ENCODE measurements at places on chromosomes 6 and 20.

GRCh38 chr6:69900869-69901268 lies 34.5 kb downstream of the COL19A1 start:
- no peak for DNase-seq

DNA sequence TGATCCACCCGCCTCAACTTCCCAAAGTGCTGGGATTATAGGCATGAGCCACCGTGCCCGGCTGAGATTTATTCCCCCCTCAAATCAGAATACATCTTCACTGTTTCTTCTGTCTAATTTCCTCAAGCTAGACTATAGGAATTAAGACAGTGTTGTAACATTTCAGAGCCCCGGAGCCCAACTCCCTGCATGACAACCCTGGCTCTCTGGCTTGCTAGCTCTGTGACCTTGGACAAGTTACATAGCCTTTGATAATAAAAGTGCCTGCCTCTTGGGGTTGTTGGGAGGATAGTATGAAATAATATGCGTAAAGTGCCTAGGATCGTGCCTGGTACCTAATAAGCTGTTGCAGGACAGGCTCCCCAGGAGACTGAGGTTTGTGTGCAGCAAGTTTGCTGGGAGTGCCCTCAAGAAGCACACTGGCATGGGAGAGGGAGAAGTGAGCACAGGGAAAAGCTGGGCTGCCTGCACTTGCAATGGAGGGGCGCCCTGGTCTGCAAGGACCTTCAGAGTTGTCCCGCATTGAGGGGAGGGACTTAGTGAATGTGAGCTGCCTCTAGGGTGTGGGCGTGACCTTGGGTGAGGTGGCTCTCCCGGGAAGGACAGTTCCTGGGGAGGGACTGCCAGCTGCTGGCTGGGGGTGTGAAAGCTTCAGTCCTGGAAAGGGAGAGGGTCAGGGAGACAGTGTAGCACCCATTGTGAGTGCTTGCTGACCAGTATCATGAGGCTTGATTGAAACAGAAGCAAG lies 43.4 kb downstream of the TAF8 start:
- no peak for DNase-seq

DNA sequence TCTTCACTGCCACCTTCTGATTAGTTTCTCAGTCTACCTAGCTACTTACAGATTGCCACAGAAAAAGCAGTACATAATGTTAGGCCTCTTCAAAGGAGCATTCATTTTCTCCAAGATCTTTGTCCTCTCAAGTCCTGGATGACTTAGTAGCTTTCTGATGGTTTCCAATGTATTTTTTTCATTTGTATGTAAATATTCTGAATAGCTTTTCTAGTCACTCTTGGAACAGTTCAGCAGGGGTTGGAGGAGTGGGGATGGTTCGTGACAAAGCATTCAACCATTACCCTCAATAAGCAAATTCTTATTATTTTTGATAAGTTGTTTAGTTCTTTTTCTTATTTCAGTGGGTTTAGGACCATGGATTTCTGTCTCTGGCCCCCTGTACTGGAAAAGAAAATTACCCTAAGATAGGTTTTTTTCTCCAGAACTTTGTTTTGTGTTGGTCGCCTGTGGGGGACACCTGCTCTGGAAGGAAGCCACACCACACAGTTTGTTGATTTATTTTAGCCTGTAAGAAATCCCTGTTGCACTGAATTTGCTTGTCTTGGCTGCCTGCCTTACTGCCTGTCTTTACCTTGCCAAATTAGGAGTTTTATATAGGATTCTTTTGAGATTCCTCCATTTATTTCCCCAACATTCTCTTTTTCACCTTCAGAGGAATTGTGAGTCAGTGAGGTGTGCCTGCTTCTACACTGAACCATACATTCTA lies 247.9 kb downstream of the RFPL4B start:
- DNase-seq: no peak

DNA sequence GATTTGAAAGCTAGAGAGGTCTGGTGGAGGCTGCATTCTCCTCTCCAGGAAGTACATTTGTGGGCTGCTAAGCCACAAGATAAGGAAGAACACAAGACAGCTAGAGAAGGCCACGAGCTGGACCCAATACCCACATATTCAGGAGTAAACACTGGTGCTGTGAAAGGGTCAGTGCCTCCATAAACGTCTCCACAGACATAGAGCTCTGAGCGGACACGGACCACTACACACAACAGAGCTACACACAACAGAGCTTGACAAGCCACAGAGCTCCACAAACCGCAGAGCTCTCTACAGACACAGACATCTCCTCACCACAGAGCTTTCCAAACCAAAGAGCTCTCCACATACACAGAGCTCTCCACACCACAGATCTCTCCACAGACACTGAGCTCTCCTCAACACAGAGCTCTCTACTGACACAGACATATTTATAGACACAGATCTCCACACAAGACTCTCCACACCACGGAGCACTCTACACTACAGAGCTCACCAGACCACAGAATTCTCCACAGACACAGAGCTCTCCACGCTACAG lies 51.9 kb downstream of the ERMARD start:
- no peak for DNase-seq

DNA sequence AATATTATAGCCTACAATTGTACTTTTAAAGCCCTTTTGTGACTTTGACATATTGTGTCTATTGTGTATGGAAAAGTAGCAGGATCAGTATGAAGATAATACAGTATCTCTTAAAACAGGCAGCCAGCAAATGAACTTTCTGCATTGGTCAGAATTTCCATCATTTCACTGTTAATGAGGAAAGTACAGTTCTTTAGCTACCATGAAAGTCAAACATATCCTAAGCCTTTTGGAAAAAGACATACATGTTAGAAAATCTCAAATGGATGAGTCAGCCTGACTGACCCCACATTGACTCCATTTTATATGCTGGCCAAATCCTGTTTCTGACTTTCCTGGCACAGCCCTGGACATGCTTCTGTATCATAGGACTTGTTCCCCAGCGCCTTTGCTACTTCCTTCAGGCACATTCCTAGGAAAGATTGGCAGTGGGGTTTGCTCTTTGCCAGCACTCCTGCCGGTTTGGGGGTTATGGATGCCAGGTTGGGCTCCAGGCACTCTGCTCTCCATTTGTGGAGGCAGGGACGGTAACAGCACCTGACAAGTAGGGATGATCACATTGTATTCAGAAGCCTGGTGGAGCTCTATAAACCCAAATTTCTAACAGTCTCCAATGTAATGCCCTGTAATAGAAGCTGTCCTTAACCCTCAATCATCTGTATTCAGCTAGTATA lies 43.7 kb downstream of the TOP1 start:
- no peak for DNase-seq

DNA sequence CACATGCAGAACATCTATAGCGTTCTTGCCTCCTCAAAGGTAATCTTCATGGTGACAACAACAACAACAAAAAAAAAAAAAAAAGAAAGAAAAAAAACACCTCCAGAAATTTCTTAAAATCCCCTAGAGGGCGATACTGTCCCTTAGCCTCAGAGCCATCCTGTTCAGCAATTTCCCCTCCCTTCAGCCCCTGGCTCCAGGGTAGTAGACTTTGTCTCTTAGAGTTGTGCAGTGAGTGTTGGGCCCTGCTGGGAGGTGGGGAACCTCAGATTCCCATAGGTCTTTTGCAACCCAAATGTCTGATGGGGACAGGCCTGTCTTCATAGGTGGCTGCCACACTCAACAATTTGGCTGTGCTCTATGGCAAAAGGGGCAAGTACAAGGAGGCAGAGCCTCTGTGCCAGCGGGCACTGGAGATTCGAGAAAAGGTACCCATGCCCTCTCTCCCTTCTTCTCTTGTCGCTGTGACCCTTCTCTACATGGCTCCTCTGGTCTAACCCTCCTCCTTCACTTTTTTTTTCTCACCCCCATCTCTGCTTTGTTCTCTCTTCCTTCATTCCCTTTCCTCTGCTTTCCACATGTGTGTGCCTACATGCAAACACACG lies 6.0 kb upstream of the PTK7 start:
- DNase-seq: no peak

DNA sequence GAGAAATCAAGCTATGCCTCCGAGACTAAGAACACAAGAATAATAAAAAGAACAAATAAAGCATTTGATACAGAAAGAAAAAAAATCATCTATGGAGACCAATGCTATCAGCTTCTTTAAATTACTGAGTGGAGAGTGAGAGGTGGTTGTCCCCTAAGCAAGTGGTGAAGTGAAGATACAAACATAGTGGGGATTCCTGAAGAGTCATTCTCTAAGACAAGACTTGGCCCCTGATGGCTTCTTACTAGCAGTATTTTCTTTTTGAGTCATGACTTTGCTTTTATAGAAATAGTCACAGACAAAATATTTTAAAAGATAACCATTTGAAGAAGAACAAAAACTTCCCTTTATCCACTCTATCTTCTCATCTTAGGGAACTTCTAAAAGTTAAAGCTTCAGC lies 261.4 kb upstream of the PRDM1 start:
- no peak for DNase-seq

- DNase-seq: peak; percentile 36
Measured at GRCh38 chr6:159217595-159218275, 48.5 kb downstream of the FNDC1 start.

- no peak for DNase-seq
Measured at GRCh38 chr20:835608-836045, 2.1 kb downstream of the FAM110A start.

DNA sequence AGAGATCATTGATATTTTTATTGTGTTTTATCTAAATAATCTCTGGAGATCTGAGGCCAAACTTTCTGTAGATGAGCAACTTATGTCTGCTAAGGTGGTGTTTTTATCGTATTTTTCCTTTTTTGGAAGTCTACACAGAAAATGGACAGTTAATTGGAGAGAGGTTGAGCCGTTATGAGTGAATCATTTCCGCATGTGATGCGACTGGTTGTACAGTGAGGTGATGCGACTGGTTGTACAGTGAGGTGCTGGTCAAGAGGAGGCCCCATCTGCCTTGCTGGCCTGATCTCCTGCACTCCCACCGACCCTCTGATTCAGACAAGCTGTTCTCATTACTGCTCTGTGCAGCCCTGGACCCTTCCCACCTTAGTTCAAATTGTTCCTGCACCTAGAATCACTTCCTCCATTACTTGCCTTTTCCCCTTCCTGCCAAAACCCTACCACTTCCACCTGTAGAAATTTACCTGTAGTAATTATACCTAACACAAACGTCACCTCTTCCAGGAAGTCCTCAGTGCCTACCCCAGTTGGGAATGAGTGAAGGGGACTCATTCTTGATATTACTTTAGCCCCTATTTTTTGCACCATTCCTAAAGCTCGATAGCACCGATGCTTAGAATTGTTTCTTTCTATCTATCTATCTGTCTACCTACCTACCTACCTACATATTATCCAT lies 100.3 kb downstream of the ZDHHC14 start:
- DNase-seq: no peak

GRCh38 chr6:33577718-33578117 lies 2.4 kb downstream of the BAK1 start:
- no peak for DNase-seq

DNA sequence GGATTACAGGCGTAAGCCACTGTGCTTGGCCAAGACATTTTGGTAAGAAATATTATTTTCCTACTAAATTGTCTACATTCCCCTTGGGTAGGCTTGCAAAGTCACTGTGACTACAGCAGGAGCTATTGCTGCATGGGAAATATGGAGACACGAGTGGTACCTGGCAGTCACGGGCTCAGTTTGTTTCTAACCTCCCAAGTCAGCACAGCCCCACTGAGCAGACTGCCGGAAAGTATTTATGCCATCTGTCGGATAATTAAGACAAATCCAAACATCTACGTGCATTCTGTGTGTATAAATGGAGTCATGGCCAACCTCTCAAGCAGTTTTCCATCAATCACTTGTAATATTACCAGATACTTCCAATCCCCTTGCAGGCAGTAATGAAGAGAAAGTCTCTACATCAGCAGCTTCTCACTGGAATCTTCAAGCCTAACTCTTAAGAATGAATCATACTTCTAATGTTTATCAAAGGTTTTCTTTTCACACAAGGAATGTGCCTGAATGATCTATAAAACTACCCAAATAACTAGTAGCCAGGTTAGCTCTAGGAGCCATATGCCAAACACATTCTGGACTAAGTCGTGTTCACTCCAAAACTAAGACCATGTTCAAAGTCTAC lies 20.1 kb downstream of the PSMB1 start:
- DNase-seq: no peak

GRCh38 chr6:20572940-20573339 lies 38.7 kb downstream of the CDKAL1 start:
- DNase-seq: no peak

DNA sequence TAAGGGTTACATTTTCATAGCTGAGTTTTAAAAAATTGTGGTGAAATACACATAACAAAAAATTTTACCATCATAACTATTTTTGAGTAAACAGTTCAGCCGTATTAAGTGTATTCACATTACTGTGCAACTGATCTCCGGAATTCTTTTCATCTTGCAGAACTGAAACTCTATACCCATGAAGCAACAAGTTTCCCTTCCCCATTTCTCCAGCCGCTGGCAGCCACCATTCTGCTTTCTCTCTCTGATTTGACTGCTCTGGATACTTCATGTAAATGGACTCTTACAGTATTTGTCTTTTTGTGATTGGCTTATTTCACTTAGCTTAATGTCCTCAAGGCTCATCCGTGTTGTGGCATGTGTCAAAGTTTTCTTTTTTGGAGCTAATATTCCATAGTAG lies 341.6 kb downstream of the QKI start:
- no peak for DNase-seq

DNA sequence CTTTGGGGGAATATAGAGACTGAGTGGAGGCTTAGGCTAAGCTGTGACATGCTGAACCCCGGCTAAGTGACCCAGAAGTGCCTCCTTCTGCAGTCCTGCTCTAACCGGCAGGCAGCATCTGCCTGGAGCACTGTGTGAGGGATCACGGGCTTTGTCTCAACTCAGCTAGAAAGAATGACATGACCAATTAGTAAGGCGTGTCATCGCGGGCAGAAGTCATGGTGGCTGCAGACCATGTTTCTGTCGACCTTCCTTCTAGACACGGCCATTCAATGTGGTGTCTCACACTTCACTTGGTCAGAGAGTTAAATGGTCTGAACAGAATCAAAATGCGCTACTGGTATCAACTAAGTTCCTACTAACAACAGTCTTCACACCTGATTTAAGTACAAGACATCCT lies 35.0 kb downstream of the HUS1B start:
- DNase-seq: no peak

DNA sequence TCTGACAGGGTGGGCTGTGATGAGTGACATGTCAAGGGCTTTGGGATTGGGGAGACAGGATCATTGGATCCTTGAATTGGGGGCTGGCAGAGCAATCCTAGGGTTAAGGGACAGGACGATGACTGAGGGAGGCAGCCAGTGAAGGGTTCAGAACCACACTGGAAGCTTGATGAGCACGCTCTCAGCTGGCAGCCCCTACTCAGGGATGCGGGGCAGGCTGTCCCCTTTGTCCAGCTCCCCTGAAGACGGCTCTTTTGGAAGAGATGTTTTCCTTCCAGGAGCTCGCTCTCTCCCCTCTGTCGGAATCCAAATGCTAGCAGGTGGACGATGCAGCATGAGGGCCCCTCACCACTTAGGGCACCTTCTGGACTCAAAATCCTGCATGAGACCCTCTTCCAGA lies 8.4 kb downstream of the TGM3 start:
- DNase-seq: no peak

- no peak for DNase-seq
Measured at GRCh38 chr6:71982389-71982788, 96.0 kb downstream of the RIMS1 start.

GRCh38 chr6:83062225-83062624 lies 3.4 kb downstream of the UBE3D start:
- DNase-seq: no peak

GRCh38 chr6:12288211-12288618 lies 1.9 kb upstream of the EDN1 start:
- no peak for DNase-seq

Data from NCI-H774 (cell line).